Eye (tissue), 1 donor: ENCODE measurements at places on chromosomes 6 and 20.

- DNase-seq, result no peak
Measured at GRCh38 chr20:20024942-20025341, 7.8 kb downstream of the NAA20 start.

- DNase-seq, result no peak
Measured at GRCh38 chr20:45189067-45189609, 14.4 kb downstream of the PI3 start.

GRCh38 chr6:35317483-35318195, 20.0 kb downstream of the DEF6 start:
- DNase-seq, result peak; percentile 85

- DNase-seq, result no peak
Measured at GRCh38 chr20:62596921-62597320, 45.4 kb upstream of the SLCO4A1 start.

- DNase-seq, result no peak
Measured at GRCh38 chr6:163354085-163354484, 60.4 kb upstream of the QKI start.

- peak; percentile 94 for DNase-seq
Measured at GRCh38 chr20:31968291-31969126, 558 bp downstream of the XKR7 start.

- DNase-seq, result peak; percentile 83
Measured at GRCh38 chr20:51802170-51802751, at the start of gene SALL4. SALL4 (minus strand) TSS chr20:51802521; CDS start chr20:51802408, 113 bp downstream.

- DNase-seq, result peak; percentile 85
Measured at GRCh38 chr6:40721271-40721952, 134.2 kb upstream of the LRFN2 start.

DNA sequence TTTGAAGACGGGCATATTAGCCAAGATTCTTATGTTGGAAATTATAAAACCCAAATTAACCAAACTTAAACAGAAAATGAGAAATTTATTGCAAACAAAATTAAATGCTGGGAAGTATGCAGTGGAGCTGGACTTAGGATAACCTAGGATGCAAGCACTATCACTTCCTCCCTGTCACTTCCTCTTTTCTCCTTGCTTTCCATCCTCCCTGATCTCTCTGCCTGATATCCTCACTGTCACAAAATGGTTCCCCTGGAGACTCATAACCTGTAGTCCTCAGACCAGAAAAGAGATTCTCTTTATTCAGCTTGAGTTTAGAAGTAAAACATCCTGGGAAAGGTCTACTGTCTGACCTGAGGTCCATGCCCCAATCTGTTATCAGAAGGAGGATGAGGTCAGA, 7.4 kb upstream of the KLHL32 start:
- DNase-seq, result no peak

DNA sequence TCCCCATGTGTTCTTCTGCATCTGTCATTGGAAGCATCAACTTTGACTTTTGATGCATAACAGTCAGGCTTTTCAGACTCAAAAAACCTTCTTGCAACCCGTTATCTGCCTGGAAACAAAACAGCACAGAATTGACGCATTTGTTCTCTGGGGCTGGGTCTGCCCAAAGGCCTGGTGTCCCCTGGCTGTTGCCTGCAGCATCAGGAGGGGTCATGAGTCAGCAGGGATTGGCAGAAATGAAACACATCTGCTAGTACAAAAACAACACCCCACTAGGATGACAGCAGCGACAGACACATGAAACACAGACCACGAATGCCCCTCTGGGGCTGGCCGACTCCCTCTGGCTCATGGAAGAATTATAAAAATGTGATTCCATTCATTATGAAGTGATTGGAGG, 157.6 kb upstream of the INSM1 start:
- no peak for DNase-seq

DNA sequence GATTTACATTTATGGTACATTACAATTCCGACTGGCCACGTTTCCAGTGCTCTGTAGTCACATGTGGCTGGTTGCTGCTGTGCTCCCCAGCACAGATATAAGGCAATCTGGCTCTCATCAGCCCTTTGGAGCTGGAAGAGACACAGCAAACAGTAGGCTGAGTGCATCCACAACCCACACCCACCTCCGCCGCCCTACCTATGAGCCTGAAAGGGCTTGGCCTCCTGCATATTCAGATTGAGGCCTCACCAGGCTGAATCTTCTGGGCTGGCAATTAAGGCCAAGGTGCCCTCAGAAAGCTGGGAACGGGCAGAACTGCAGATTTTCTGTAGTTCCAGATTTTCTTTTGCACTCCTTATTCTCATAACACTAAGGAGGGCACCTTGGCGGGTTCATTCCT, 2.7 kb upstream of the SNHG17 start:
- no peak for DNase-seq

GRCh38 chr20:63835021-63835858, 4.2 kb upstream of the ZBTB46 start:
- peak; percentile 93 for DNase-seq
